ENCODE measurements at places on chromosomes 5 and 9. TPM values are rescaled to one million over a fixed set of nuclear protein-coding genes. Genes with fewer than 3 reads are reported as not detected.

- H3K36me3 ChIP-seq: no peaks in the 10 kb centered on the region
- peaks cover 92% of the 10 kb centered on the region for H3K27me3 ChIP-seq
- H3K27ac ChIP-seq: no peak overlapping the region
- H3K4me1 ChIP-seq: no peaks in the 10 kb centered on the region
- H3K4me3 ChIP-seq: no peak overlapping the region
- no peak for DNase-seq
Measured at GRCh38 chr5:79872291-79872690, 118.8 kb downstream of the MTX3 start.

The NMUR2 gene
- 178 TPM for total RNA-seq

DNA sequence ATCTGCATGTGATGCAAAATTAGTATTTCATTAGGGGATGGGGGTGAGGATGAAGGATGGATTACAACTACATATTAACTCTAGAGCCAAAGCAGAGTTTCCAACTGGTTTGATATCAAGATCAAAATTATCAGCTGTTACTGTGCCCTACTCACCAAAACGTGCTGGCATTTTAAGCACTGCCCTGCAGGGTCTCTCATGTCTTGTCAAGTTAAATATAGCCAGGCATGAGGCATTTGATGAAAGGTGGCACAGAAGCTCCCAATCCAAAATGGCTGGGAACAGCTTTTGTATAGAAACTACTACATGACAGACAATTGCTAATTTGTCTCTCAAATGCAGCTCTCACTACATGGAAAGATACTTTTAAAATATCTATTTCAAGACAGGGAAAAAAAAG is 27.1 kb upstream of the CAAP1 start:
- no peak overlapping the region for H3K4me3 ChIP-seq
- H3K27me3 ChIP-seq: no peaks in the 10 kb centered on the region
- no peak overlapping the region for H3K27ac ChIP-seq
- DNase-seq: no peak
- H3K36me3 ChIP-seq: peaks cover 16% of the 10 kb centered on the region

DNA sequence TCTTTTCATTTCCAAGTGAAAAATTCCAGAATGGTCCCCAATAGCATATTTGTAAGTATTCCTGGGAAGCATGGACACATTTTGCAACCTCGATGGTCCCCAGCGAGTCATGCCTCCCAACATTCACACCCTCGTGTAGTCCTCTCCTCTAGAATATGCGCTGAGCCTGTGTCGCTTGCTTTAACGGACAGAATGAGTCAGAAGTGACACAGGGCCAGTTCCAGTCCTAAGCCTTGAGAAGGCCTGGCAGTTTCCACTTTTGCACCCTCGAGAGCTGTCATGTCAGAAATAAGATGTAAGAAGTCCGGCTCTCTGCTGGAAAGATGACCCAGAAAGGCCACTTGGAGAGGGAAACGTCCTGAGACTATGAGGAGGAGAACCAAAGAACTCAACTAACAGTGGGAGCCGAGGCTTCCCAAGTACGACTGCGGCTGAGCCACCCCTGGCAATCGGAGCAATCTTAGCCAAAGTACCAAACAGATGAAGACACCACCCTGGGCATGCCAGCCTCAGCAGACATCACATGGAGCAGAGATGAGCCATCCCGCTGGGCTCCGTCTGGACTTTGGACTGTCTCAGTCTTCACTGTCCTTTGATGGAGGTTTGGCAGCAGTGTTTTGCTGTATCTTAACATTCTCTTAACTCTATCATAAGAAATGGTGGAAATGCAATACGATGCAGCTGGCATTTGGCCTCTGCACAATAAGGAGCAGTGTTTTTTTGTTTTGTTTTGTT is 42.6 kb upstream of the GFPT2 start:
- no peaks in the 10 kb centered on the region for H3K36me3 ChIP-seq
- H3K27ac ChIP-seq: no peak overlapping the region
- H3K4me1 ChIP-seq: no peaks in the 10 kb centered on the region
- H3K27me3 ChIP-seq: peaks cover 16% of the 10 kb centered on the region
- H3K4me3 ChIP-seq: no peak overlapping the region
- DNase-seq: no peak

DNA sequence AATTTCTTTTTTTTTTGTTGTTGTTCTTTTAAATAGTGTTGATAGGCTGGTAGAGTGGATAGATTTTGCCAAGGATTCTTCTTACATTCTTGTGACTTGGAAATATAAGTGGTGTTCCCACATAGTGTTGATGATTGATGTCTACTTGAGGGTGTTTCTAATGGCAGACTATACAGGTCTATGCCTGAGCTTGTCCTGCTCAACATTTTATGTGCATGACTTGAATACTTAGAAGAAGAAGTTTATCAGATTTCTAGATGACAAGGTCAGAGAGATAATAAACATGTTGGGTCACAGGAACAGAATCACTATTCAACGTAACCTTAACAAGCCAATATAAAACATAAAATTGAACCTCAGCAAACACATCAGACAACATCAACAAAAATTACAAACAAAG is 24.2 kb downstream of the XRCC4 start:
- no peak for DNase-seq
- no peak overlapping the region for H3K4me3 ChIP-seq
- no peaks in the 10 kb centered on the region for H3K27me3 ChIP-seq
- H3K4me1 ChIP-seq: peaks cover 31% of the 10 kb centered on the region
- peaks cover 4% of the 10 kb centered on the region for H3K36me3 ChIP-seq

DNA sequence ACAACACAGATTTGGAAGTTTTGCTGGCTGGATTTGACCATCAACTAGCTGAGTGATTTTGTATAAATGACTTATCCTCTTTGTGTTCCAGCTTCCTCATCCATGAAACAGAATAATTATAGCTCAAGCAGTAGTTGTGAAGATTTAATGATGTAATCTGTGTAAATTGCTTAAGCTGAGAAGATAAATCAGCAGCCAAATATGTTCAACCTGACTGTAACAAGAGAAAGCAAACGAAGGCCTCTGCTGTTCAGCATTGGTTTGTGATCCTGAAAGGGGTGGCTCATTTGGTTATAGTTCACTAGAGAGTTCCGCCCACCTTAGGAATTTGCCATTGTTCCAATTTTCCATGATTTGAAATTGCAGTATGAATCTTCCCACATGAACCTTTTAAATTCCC is 75.7 kb upstream of the CCDC112 start:
- no peak for DNase-seq
- H3K36me3 ChIP-seq: peaks cover 10% of the 10 kb centered on the region
- H3K4me3 ChIP-seq: no peak overlapping the region
- H3K27ac ChIP-seq: no peak overlapping the region
- no peaks in the 10 kb centered on the region for H3K27me3 ChIP-seq
- H3K4me1 ChIP-seq: peaks cover 33% of the 10 kb centered on the region

DNA sequence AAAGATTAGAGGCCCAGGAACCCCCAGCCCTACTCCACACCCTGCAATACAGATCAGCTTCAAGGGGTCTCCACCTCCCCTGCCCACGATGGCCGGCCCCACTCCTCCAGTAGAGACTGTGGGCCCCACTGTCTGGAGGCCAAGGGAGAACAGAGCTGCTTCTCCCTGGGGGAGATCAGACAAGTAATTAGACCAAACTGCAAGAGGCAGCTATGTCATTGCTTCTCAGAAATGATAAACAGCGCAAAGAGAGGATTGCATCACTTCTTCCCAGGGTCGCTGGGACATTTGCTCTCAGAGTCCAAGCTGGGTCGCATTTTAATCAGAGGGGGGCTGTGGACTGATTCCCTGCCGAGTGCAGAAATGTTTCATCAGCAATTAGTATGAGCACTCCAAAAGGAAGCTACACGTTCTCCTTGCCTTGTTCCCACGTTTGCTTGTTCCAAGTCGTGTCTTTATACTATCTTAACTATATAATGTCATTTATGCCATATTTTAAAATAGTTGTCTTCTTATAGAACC is 59.9 kb downstream of the ROPN1L start:
- H3K4me3 ChIP-seq: no peak overlapping the region
- no peak overlapping the region for H3K27ac ChIP-seq
- peaks cover 14% of the 10 kb centered on the region for H3K27me3 ChIP-seq
- H3K4me1 ChIP-seq: no peaks in the 10 kb centered on the region
- no peaks in the 10 kb centered on the region for H3K36me3 ChIP-seq

DNA sequence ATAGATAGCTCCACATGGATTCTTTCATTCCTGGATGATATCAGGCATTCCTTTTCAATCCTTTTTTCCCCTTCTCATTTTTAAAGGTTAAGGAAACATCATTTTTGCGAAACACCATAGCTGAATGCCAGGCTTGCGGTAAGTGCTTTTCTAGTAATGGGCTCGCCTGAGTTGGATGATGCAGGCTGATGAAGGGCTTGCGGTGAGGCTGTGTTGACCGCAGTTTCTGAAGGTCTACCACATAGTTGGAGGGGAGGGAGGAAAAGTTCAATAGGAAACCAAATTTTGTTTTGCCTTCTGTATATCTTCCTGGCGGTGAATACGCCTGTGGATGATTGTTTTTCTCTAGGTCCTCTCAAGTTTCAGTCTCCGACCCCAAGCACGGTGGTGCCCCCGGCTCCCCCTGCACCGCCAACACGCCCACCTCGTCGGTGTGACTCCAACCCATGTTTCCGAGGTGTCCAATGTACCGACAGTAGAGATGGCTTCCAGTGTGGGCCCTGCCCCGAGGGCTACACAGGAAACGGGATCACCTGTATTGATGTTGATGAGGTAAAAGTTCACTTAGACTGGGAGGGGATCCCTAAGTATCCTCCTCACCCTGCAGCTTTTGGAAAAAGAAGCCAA is 24.3 kb downstream of the THBS4 start:
- H3K4me1 ChIP-seq: peaks cover 17% of the 10 kb centered on the region
- no peaks in the 10 kb centered on the region for H3K36me3 ChIP-seq
- H3K27ac ChIP-seq: no peak overlapping the region

The ZSWIM6 gene
- 13.2 TPM for total RNA-seq

GRCh38 chr9:120331913-120332312 is 248.1 kb downstream of the CDK5RAP2 start:
- no peak overlapping the region for H3K27ac ChIP-seq
- DNase-seq: no peak
- no peak overlapping the region for H3K4me3 ChIP-seq
- no peaks in the 10 kb centered on the region for H3K36me3 ChIP-seq
- peaks cover 77% of the 10 kb centered on the region for H3K27me3 ChIP-seq
